ENCODE measurements at places on chromosomes 6 and 20.

GRCh38 chr20:8131598-8132483, at the start of gene PLCB1:
PLCB1 (plus strand) TSS chr20:8132266; CDS start chr20:8132652, 386 bp downstream.
- DNase-seq = peak; percentile 74

GRCh38 chr6:48426636-48427035, 315.6 kb upstream of the PTCHD4 start:
- no peak for DNase-seq

- no peak for DNase-seq
Observed at GRCh38 chr20:38871560-38871953, 54.7 kb upstream of the FAM83D start.

DNA sequence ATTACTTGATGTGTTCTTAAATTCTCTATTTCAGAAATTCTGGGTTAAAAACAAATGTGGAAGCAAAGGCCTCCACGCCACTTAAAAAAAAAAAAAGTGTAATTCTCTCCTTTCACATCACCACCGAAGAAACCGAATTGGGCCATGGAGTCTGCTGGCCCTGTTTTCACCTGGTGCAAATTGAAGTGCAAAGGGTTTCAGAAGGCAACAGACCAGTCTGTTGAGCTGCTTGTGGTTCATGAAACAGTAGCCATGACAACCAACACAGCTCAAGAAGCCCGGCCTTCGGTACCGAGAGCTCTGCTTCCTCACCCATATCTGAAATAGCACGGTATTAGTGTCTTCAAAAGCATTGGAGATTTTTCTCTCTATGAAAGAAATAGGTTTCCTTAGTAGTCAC, 63.1 kb downstream of the GMPR start:
- DNase-seq = no peak

DNA sequence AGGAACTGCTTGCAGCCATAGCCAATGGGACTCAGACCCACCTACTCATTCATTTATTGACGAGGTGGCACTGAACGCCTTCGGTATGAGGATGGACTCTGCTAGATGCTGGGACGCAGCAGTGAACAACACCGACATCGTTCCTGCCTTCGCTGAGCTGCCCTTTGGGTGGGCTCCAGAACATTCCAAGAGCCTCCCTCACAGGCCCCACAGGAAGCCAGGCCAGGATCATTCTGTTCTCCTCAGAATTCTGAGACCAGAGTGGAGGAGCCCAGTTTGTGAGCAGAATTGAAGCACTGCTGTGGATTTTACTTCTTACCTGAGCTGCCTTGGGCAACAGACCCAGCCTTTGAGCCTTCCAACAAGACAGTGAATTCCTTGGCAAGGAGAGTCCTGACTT, 82.1 kb downstream of the KCNB1 start:
- DNase-seq = no peak
